ENCODE measurements at places on chromosomes 16 and 17.

GRCh38 chr17:64378890-64379354, 11.7 kb downstream of the PECAM1 start:
- DNase-seq = no peak

- no peak for DNase-seq
Observed at GRCh38 chr17:41131979-41132378, 8.0 kb upstream of the KRTAP4-12 start.

- DNase-seq = no peak
Observed at GRCh38 chr17:32483451-32484019, 3.3 kb upstream of the CDK5R1 start.

GRCh38 chr16:67428146-67428731, 2.7 kb upstream of the HSD11B2 start:
- peak; percentile 45 for DNase-seq

DNA sequence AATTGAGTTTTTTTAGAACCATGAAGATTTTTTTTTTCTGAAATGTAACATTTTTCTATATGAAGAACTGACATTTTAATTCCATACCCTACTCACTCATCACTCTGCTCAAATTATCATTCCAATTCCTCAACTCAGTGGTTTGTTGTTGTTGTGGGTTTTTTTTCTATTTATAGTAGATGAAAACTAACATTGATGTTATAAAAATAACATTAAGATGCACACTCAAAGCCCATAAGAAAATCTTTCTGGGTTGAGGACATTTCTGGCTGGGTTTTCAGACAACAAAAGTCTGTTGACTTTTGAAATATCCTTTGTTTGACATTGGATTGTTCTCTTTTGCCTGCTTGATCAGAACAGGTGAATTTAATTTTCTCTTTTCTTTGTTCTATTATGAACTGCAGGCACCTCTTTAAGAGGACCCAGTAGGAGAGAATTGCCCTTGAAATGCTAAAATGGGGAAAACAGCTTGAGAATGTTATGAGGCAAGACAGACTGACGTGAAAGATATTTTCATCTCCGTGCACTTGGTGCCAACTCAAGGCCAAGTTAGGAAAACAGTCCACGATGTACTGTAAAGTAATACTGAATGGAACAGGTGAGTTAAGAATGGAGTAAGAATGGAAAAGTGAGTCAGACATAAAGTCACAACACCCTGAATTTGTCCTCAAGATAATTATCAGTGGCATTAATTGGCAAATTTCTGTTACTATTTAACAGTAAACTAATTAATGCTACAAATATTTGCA, 16.1 kb upstream of the ABCA5 start:
- no peak for DNase-seq

DNA sequence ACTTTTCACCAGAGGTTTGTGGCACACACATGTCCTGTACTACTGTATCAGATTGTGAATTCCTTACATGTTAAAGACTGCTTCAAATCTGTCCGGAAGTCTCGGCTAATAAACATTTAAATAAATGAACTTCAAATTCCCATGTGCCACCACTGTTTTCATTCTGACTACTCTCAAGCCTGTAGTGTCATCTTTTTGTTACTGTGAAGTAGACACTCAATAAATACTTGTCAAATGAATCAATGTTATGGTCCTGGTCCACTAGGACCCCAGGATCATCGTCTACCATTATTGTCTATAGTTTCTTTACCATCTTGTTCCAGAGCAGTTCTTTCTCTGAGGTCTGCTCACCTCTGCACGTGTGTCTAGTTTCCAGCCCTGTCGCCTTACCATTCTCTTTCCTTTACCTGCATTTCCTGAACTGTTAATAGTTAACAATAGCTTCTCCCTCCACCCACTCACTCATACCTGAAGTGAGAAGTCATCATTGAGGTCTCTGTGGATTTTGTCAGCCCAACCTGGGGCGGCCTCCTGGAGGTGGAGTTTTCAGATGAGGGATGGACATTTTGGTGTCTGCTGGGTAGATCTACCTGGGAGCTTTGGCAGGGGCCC, 333.0 kb downstream of the SEC14L1 start:
- DNase-seq = no peak

DNA sequence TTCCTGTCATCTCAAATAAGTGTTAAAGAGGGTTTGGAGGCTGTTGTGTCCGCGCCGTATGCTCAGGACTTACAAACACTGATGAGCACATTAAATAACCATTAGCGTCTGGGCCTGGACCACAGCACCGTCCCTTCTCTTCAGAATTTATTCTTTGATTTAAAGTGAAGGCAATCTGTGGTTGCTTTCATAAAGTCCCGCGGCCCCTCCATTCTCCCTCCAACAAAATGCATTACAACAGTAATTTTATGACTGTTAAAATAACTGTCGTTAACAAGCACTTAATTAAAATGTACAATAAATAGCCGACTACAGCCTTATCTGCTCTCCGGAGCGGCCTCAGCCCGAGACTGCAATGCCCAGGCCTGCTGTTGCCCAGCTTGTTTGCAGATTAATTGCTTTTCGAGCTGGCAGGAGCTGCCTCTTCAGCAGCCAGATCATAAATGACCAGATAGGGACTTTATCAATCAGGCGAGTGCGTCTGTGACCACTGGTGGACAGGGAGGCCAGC, 30.6 kb upstream of the IRX3 start:
- DNase-seq = no peak

DNA sequence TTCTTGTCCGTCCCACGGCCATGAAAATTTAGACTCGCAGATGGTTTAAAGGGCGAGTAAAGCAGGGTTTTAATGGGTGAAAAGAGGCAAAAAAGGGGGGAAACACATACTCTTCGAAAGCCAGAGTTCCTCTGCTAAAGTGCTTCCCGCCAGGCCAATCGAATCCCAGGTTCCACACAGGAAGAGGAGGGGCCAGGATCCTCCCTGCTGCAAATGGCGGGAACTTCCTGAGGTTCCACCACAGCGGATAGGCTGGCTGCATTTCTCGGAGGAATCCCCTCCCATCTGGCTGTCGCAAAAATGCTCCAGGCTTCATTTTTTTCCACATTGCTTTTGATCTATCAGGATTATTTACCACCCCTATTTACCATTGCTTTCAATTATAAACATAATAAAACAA, 670.1 kb upstream of the CA10 start:
- DNase-seq = no peak

DNA sequence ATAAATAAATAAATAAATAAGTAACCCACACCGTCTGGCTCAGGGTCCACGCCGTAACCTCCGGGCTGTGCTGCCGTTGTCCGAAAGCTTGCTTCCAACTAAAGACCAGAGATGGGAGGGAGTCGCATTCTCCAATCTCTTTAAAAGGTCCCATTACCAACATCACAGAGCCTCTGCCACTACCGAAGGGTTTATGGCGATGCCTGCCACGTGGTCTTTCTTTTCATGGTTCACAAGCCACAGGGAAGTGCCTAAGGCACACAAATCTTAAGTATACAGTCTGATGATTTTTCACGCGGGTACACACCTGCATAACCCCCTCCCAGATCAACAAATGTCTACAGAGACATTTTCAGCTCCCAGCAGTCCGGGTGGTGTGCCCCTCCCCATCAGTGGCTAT, 1.4 kb downstream of the COTL1 start:
- DNase-seq = no peak

DNA sequence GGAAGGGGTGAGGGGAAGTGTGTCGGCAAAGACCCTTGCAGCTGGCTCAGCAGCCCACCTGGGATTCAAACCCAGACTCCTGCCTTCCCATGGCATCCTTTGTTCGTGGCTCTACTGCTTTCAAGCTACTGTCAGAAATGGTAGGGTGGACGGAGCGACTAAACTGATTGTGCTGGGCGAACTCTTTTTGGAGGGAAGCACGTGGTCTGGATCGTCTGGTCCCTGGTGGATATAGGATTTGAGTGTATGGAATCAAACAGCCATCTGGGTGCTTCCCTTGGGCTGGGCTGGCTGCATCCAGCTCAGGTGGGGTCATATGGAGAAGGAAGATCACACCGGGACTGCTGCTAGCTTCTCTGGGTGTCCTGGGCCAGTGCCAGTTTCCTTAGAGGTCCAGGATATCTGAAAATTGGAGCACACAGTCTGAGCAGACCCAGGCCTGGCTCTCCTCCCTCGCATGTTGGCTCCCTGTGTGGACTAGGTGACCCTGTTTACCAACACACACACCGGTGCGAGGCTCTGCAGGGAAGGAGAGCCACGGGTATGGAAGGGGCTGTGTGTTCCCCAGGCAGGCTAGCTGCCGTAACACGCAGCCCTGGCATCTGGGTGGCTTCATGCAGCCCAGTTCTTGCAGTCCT, 8.6 kb downstream of the CMIP start:
- no peak for DNase-seq

- DNase-seq = no peak
Observed at GRCh38 chr17:41680426-41681040, 8.2 kb upstream of the EIF1 start.

- no peak for DNase-seq
Observed at GRCh38 chr17:73284906-73285602, 23.4 kb upstream of the CPSF4L start.

DNA sequence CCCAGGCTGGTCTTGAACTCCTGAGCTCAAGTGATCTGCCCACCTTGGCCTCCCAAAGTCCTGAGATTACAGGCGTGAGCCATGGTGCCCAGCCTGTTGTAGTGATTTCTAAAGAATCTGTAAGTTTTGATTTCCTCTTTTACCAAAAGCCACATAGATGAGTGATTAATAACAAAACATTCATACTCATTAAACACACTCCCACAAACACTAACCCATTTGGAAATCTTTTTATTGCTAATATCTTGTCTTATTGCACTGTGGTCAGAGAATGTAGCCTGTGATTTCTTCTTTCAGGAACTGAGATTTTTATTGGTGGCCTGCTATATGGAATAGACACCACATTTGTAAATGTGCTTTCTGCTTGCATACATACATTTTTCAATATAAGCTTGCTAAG, 31.6 kb downstream of the MYH10 start:
- no peak for DNase-seq

DNA sequence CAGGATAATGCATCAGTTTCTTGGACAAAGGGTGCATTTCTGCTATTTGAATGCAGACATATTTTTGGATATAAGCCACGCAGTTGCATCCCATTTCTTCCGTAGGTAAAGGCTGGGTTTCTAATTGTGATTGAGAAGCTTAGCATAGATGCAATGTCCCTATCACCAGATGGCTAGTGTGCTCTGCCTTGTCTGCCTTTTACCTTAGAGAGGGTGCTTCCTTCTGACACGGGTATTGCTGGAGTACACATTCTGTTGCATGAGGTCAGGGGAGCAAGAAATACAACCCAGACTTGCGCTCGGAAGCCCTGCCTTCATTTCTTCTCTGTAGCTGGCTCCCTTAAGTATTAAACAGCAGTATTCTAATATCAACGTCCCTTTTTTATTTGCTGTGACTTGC, 337.4 kb downstream of the WWOX start:
- DNase-seq = no peak

DNA sequence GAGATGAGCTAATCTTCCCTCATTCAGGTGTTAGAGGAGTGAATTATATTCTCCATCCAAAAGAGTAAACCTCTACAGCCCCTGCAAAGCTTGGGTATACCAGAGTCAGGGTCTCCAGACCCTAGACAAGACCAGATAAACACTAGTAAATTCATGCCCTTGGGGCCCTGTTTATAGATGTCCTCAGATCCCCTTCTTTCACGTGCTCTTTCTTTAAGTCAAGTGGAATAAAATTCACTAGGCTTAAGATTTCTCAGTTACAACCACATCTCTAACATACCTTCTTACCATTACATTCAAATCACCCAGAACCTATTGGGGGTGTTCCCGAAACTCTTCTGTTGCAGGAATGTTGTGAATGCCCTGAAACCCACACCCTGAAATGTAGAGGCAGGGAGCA, 2.2 kb upstream of the C17orf58 start:
- DNase-seq = no peak

DNA sequence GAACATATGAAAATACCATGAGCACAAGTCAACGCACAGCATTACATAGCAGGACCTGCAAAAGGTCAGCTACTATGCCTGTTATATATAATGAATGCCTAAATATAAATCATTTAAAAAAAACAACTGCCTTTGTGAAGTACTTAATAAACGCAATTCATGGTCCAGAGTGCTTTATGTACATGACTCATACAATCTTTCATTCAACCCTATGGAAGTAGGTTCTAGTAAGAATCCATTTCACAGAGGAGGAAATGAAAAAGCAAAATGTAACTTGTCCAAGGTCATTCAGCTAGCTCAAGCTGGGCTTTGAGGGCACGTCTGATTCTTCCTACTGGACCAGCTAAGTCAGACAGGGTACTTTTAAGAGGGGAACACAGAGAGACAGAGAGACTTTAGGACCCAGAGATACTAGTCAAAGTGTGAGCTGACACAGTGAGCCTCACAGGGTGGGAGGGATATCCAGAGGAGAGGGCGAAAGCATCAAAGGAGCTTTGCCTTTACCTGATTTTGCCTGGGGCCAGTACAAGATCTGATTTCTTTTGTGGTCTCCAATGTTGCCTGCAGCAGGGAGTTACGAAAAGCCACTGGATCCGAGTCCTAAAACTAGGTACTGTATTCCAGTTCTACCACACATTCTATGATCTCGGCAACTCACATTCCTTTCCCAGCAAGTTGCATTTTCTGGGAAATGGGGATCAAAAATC, 83.4 kb upstream of the ZFHX3 start:
- DNase-seq = no peak

GRCh38 chr16:50444526-50444925, 75.7 kb upstream of the BRD7 start:
- DNase-seq = no peak

DNA sequence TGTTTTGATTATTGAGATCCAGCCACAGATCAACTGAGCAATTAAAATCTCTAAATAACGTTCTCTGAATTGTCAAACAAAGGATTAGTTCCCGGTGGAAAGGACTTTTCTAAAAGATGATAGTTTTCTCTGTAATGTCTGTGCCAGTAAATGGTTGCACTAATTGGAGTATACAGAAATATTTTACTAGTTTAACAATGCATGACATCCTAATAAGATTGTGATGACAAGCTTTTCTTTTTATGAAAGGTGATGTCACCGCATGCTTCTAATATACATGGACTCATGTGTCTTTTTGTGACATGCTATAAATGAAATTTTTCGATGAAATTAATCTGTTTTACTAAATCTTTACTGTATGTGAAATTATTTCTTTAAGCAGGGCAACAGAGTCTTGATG, 211.1 kb downstream of the IRX3 start:
- no peak for DNase-seq

DNA sequence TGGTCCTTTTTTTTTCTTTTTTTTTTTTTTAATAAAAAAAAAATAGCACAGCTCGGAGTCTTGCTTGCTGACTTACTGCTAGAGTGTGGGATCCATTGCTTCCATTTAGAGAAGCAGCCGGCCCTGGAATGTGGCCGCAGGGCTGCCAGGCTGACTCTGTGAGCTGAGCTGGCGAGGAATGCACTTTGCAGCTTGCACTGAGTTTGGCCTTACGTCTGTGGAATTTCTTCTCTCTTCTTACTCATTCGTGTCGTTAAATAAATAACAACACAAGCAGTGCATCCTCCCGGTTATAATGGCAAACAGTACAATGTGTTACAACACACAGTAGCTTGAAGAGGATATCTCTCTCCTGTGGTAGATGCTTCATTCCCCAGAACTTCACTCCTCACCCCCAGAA, 69.2 kb downstream of the PRKCB start:
- DNase-seq = no peak

Data from activated T-cell treated with anti-CD3 and anti-CD28 coated beads for 24 hours (primary cell).